ENCODE measurements at places on chromosomes 4 and X.

DNA sequence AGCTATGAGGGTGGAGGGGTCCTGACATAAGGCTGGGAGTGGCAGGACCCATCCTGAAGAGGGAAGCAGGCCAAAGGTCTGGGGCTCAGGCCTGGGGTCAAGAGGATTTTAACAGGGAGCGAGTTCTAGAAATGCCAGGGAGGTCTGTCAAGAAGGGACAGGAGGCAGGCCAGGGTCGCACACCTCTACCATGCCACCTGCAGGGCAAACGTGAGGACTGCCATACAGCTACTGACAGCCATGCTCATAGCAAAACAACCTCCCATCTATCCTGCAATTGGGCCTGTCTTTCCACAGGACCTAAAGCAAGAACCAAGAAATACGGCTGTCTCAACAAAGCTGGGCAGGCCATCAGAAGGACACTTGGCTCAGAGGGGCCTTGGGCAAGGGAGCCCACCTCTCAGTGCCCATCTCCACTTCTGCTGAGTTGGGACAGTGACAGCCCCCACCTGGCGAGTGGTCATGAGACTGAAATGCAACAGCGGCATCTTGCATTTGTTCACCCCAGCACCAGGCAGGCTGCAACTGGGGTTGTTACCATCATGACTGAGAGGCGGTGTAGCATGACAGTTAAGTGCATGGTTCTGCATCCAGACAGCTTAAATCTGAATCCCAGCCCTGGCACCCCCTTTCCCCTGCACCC is 92.7 kb downstream of the WFS1 start:
- DNase-seq: no peak

DNA sequence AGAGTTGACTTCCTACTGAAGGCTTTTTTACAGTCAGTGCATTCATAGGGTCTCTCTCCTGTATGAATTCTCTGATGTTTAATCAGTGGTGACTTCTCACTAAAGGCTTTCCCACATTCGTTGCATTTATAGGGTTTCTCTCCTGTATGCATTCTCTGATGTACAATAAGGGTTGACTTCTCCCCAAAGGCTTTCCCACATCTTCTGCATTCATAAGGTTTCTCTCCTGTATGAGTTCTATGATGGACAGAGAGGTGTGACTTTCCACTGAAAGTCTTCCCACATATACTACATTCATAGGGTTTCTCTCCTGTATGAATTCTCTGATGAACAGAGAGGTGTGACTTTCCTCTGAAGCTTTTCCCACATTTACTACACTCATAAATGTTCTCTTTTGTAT is 45.2 kb downstream of the ZNF674 start:
- no peak for DNase-seq

DNA sequence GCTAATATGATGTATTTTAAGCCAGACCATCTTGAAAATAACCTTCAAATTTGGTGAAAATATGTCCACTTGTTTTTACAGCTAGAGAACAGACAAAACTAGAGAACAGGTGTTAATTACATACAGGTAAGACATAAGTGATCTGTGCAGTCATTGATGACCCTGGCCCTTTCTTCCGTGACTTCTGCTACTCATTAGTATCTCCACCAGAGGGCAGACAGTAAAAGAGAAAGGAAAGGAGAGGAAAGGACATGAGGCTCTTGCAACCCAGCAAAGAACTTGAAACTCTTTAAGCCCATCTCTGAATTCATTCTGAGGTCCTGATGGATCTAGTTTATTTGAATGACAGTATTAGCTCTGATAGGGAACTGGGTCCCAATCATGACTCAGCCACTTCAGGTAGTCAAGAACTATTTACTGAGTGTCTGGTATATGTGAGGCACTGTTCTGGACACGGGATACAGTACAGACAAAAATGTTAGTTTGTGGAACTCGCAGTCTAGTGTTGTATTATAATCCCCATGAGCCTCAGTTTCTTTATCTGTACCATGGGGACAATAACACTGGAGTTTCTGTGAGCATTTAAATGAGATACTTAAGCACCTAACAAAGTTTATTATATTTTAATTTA is 121.0 kb upstream of the TEX13D start:
- peak; percentile 47 for DNase-seq

DNA sequence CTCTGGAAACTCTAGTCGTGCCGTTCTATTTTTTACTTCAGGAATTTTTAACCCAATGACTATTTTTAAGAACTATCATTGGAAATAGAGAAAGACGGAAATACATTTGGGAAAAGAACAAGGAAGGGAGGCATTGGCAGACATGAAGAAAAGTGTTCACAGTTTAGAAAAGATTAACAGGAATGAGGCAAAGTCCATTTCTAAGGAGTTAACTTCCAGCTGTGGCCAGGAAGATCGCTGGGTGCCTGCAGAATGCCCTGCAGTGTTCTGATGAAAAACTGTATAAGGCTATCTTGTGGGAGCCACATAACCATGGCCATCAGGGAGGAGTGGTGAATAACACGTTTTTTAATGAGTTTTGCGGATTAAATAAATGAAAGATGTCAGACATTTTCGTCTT is 150.6 kb upstream of the VCX3A start:
- no peak for DNase-seq

DNA sequence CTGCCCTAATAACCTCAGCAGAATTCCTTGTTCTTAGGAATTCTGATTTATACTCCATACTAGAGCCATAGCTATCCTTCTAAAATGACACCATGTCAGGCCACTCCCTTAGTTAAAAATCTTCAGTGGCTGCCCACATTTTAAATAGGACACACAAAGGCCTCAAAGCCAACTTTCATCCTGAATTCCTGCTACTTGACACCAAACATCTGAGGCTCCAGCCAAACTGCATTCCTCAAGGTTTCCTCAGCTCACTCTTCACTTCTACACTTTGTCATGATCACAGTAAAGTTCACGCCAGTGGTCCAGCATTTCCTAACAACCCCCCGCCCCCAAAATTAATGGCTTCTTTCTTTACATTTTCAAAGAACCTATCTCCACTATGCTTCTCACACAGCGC is 124.3 kb downstream of the ADGRA3 start:
- no peak for DNase-seq

DNA sequence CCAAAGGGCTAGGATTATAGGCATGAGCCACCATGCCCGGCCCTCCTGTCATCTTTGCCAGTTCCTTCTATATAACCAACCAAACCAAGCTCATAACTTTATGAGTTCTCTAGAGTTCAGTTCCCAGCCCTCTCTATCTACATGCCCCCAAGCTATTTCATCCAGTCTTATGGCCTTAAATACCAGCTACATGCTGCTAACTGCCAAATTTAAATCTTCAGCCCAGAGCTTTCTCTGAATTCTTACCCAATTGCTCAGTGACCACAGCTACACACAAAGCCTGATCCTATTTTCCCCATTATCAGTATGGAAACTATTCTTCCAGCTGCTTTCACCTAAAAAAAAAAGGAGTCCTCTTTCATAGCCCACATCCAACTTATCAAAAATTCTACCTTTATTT is 23.1 kb downstream of the TMEM184C start:
- no peak for DNase-seq

DNA sequence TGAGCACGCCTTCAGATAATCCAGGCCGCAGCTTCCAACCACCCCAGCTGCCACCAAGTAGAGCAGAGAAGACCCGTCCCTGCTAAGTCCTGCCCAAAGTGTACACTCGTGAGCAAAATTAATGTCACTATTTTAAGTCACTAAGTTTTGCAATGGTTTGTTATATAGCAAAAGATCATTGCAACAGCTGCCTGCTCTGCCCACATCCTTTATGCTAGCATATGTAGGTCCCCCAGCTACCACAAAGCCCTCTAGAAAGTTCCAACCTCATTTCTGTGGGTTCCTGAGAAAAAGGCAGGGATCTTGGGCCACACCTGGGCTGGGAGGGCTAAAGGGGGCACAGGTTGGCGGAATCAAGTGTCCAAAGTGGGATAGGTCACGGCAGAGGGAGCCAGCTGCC is 346.9 kb downstream of the BCOR start:
- no peak for DNase-seq
